NCI-H187 (cell line): ENCODE measurements at places on chromosomes 4 and X.

DNA sequence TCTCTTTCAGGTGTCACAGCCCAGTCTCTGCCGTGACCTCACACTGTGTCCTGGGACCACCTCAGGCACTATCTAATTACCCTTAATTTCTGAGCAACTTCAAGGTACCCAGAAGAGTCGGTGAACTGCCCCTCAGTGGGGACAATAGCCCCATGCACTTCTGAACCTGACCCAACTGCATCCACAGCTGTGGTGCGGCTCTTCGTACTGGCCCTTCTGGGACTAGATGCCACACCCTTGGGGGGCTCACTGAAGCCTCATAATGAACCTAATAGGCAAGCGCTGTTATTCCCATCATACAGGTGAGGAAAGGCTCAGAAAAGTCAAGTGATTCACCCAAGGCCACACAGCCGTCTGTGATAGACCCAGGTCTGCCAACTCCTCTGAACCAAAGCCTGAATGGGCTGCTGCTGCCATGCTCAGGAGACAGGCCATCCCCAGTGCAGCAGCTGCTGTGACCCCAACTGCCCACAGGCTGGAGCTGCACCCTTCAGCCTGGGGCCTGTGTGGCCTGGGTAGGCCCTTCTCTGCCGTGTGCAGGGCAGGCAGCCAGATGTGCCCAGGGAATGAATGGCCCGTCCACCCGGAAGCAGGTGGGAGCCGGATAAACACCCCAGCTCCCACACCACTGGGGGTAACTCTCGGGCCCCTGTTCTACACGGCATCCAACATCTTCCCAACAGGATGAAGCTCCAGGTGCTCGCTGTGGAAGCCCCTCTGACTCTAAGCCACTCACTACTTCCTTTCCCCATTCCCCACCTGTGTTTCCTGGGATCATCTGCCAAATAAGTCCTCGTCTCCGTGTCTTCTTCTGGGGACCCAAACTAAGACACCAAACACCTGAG lies 35.9 kb downstream of the HMX1 start:
- DNase-seq, result no peak

DNA sequence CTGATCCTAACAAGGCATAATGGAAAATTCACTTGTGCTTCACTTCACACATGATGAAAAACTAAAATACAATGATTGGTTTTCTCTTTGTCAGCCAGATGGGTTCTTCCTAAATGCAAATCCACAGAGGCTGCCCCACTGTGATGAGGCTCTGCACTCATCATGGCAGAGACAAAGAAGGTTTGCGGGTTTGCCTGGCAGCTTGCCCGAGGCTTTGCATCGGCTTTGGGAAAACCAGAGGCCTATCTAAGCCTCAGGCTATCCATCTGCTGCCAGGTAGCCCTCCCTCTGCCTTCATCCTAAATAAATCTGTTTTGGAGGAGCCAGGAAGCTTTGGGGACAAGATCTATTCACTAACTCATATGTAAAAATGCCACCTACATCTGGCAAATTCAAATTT lies 244.2 kb downstream of the PACRGL start:
- no peak for DNase-seq

DNA sequence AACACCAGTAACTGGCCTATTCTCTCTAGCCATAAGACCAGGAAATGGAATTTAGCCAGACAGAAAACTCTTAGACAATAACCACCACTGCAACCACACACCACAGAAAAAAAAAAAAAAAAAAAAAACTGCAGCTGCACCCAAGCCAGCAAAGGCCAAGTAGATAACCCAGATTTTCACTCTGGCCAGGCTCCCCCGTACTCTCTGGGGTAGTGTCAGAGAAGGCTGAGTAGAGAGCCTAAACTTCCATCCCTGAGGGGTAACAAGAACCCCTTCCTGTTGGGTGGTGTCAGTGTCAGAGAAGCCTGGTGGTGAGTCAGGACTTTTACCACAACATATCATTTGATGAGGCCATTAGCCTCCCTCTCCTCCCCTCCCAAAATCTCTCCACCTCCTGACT lies 5.6 kb upstream of the DLG3 start:
- DNase-seq, result no peak

GRCh38 chrX:19046343-19047215 lies 62.7 kb upstream of the PHKA2 start:
- no peak for DNase-seq

GRCh38 chrX:134453631-134454030 lies 6.3 kb upstream of the HPRT1 start:
- DNase-seq, result no peak

DNA sequence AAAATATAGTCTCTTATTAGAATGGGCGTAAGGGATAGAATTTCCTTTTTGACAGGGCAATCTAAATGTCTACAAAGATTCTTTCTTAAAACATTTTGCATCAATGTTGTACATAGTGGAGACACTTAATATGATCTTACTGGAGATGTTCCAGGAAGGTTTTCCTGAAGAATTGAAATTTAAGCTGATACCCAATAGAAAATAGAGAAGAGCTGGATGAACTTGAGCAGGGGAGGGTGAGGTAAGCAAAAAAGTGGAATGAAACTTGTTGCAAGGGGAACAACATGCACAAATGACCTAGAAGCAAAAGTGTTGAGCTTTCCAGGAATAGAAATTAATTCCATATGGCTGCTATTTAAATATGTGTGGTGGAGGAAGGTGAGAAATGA lies 19.7 kb downstream of the SLAIN2 start:
- DNase-seq, result no peak

DNA sequence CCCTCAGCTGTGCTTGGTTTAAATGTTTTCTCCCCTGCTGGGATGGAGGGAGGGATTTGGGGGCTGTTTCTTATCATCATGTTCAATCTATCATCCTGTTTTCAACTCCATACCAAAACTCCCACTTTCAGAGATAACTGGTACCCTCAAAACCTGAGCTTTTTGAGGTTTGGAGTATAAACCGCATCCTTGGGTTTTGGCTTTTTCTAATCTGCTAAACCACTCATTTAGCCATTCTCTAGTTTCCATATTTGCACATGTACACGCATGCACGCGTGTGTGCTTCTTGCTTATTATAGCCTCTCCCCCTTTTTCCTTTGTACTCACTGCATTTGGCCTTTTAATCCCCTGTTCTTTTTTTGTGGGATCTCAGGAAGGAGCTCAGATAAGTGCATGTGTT lies 116.7 kb upstream of the TEX13D start:
- no peak for DNase-seq

- DNase-seq, result no peak
Observed at GRCh38 chr4:137274404-137274803, 257.9 kb downstream of the PCDH18 start.

GRCh38 chr4:181863856-181864255 lies 379.3 kb upstream of the TENM3 start:
- no peak for DNase-seq

- DNase-seq, result no peak
Observed at GRCh38 chrX:49276671-49277534, 7.3 kb downstream of the PPP1R3F start.

DNA sequence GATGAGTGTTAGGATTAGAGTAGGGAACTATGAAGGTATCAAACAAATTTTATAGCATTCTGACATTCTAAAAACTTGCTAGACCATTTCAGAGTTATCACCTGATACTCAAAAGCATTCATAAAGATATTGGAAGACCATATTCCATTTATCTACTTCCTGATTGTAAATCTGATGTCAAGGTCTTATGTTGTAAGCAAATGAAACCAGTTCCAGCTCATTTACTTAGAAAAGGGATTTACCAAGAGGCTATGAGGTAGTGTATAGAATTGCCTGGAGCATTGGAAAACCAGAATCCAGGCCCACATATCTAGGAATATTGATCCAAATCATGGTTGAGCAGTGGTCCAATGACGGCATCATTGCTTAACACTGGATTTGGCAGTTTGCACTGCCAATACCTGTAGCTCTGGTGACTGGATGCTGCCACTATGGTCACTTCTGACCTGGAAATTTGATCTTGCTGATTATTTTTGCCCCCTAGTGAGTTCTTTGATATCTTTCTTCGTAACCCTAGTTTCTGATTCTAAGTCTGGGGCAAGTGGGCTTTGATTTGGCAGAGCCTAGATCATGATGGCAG lies 25.4 kb downstream of the ARFIP1 start:
- DNase-seq, result no peak

- DNase-seq, result no peak
Observed at GRCh38 chr4:637536-638280, 12.3 kb downstream of the PDE6B start.

DNA sequence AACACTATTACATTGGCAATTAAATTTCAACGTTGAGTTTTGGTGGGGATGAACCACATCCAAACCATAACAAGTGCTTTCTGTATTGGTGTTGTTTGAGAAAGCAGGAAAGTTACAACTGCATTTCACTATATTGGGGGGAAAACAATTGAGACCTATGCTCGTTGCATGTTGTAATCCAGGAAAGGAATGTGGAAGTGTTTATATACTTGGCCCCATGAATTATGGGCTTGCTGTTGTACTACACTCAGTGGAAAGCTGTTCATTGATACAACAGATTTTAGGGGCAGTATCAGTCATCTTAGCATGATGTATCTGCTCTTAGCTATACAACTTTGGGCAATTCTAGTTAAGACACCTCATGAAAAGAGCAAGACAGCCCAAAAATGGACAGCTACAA lies 52.4 kb downstream of the KLHL5 start:
- DNase-seq, result no peak

DNA sequence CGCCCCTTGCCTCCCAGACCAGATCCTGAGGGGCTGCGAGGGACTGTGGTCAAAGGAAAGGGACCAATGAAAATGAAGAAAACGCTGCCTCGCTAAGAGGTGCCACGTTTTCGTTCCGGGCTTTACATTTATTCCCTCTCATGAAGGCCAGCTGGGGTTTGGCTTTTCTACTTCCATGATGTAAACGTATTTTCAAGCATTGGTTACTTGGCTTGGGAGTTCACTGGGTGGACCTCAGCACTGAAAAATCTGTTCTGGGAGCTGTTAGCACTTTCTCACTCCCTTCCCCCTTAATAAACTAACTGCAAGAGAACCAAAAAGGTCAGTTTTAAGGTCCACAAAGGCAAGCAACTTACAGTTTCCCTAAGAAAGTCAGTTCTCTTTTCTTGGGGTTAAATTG lies 40.6 kb upstream of the ADGRG2 start:
- DNase-seq, result no peak

DNA sequence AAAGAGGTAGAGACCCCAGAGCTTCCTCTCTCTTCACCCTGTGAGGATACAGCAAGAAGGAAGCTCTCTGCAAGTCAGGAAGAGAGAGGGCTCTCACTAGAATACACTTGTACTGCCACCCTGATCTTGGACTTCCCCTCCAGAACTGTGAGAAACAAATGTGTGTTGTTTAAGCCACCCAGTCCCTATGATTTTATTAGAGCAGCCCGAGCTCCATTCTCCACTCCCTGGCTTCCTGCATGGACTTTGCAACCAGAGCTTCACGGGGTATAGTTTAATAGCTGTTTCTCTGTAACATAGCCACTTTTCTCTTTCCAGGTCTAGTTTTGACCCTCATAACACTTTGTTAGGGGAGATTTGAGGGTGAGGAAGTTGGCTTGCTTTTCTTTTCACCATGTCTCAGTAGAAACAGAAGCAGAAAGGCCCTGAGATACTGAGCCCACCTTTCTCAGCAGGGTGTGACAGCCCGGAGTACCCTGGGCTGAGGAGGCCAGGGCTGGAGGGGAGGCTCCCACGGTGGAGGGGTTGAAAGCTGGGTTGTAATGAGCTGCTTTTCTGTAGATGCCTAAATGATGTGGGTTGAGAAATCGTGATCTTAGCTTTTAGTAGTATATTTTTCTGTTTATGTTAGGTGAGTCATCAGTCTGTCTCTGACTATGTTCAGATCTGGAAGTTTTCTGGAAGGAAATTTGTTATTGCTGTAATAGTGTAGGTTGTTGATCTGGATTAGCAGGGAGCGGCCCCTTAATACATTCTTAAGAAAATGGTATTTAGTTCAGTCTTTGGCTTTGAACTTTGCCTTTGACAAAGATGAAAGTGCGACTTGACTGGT lies 118.6 kb downstream of the PTTG2 start:
- DNase-seq, result no peak

DNA sequence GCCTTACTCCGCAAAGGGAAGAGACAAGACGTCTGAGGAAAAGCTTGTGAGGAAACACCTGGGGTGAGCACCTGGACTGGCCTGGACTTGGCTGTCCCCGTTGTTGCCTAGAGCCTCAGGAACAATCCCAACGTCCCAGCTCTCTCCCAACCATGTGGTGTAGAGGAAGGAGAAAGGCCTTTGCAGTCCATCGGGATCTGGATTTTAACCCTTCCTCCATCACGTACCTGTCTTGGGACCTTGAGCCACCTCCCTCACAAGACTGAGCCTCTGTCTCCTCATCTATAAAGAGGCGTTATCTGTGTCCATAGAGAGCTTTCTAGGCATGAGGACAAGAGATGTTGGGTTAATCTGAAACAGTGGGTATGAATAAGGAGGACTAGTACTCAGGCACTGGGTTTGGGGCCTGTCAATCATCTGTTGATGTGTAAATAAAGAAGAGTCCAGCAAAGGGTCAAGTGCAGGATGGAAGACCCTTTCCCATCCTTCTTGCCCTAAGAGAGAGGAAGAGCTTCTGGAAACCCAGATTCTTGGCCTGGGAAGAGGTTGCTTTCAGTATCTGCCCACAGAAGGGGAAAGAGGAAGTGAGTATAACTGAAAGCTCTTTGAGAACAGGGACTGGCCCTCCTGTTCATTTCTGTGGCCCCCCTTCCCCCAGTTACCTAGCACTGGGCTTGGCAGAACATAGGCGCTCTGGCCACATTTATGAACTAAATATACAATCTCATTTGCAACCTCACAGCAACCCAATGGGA lies 137.1 kb downstream of the PJA1 start:
- no peak for DNase-seq

- no peak for DNase-seq
Observed at GRCh38 chr4:144817081-144817480, 171.1 kb downstream of the HHIP start.

DNA sequence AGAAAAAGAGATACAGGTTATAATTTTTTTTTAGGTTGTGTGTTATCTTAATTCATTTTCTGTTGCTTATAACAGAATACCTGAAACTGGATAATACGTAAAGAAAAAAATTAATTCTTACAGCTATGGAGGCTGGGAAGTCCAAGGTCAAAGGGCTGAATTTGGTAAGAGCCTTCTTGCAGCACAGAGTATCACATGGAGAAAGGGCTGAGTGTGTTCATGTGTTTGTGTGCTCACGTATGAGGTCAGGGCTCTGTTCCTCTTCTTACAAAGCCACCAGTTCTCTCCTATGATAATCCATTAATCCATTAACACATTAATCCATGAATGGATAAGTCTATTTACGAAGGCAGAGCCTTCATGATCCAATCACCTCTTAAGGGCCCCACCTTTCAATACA lies 8.6 kb upstream of the RAB28 start:
- no peak for DNase-seq

- DNase-seq, result no peak
Observed at GRCh38 chr4:114417214-114417613, 181.4 kb upstream of the UGT8 start.

DNA sequence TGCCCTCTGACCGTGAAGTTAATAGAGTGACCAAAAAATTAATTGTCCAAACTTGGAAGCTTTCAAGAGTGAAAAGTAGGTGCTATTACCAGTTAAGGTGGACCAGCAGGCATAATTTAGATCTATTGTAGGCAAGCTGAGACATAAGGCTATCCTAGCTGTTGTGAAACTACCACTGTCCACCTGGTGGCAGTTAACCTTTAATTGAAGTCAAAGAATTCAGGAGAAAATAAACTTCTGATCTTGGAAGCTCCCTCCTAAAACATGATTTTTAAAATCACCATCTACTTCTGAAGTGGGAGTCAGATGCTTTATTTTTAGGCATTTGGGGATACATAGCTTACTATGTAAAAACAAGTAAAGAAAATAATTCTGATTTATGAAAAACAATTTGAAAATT lies 636.3 kb upstream of the HTR2C start:
- no peak for DNase-seq
